ENCODE measurements at places on chromosomes 7 and 10.

GRCh38 chr7:135723411-135723810 is 4.6 kb downstream of the SLC13A4 start:
- DNase-seq, result no peak

GRCh38 chr10:30188556-30189237 is 129.3 kb upstream of the JCAD start:
- DNase-seq, result no peak

- no peak for DNase-seq
Measured at GRCh38 chr7:150955519-150956394, 22.4 kb downstream of the KCNH2 start.

DNA sequence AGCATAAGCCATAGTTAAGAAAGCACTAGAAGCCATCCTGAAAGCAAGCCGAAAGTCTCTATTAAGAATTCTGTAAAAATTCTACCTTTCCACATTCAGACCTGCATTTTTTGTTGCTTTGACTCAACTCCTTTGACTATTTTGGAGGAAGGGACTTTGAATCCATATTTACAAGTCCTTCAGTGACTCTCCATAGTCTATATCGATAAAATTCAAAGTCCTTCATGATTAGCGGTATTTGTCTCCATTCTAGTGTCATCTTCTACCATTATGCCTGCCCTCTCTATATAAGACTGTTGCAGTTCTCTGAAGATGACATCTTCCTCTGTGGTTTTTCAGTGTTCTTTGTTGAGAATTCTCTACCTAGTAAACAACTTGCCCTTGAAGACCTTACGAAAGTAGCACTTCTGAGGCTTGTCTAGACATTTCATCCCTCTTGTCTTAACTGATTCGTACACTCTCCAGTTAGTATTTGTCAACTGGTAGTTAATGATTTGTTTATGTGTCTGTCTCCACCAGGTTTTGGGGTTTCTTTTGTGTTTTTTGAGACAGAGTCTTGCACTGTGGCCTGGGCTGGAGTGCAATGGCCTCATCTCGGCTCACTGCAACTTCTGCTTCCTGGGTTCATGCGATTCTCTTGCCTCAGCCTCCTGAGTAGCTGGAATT is 1.7 kb downstream of the CCSER2 start:
- no peak for DNase-seq

GRCh38 chr10:110789604-110790433 is 81.9 kb upstream of the PDCD4 start:
- DNase-seq, result no peak

DNA sequence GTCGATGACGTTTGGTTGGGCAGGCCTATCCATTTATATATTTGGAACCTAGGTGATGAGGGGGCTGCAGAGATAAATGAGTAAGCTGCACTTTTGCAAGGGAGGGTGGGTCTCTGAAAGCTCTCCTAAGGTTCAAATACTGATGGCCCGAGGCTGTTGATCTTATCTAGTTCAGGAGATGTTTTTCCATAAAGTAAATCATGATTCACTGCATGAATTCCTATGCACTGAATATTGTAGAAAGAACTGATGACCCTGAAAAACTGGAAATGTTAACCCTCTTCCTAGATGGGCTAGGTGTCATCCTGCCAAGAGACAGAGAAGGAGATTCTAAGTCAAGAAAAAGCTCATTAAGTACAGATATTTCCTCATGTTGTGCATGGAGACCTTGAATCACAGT is 459.9 kb downstream of the PLXNA4 start:
- no peak for DNase-seq

- no peak for DNase-seq
Measured at GRCh38 chr10:31166606-31167005, 134.9 kb upstream of the ZNF438 start.

DNA sequence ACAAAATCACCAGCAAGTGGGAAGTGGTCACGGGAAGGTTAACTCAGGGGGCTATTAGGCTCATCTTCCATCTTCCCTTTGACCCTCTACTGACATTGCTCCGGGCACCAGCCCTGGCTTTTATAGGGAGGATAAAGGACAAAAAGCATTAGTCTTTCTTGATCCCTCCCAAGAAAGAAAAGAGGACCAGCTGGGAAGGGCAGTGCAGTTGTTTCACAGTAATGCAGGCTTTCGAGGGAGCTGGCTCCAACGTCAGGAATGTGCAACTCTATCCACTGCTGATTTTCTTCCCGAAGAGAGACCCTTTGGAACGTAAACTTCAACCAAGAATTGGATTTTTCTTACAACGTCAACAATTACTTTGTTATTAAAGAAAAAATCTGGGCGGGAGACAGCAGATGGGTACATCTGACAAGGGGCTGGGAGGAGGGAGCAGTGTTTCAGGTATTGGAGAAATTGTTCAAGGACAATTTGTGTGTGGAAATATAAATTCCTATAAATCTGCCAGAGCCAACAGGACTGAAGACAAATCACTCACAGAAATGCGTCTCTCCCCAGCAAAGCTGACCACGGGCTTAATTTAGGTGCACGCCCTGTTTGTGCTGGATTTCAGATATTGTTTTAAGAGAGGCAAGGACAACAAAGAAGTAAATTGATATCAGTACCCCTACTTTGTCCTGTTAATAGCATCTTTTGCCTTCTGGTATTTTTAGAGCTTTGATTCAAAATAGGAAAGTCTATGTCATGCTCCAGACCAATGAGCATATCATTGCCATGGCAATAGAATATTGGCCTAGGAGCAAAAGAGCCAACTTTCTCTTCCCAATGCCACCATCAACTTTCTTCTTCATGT is 23.4 kb upstream of the ARID5B start:
- DNase-seq, result no peak

GRCh38 chr7:123494193-123494796 is 40.1 kb downstream of the IQUB start:
- DNase-seq, result no peak

GRCh38 chr7:91491868-91492267 is 227.6 kb downstream of the FZD1 start:
- DNase-seq, result no peak

GRCh38 chr10:33612116-33612515 is 277.6 kb upstream of the NRP1 start:
- no peak for DNase-seq

- no peak for DNase-seq
Measured at GRCh38 chr7:131098527-131098926, 229.1 kb upstream of the MKLN1 start.

DNA sequence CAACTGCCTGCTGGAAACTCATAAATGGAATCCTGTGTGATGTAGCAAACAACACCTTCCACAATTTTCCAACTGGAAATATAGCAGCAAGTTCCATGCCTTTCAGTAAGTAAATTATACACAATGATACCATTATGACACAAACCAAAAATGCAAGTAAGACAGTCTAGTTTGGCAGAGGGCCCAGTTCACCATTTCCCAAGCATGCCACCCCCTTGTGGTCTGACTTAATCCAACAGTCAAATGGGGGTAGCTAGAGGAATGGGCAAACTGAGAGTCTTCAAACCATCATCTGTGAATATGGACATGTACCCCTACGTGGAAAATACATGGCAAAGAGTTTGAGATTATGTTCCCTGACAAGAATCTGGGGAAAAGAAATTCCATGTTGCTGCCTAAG is 137.6 kb upstream of the VWC2 start:
- DNase-seq, result no peak

GRCh38 chr10:70584909-70585544 is 17.5 kb downstream of the PRF1 start:
- DNase-seq, result no peak

DNA sequence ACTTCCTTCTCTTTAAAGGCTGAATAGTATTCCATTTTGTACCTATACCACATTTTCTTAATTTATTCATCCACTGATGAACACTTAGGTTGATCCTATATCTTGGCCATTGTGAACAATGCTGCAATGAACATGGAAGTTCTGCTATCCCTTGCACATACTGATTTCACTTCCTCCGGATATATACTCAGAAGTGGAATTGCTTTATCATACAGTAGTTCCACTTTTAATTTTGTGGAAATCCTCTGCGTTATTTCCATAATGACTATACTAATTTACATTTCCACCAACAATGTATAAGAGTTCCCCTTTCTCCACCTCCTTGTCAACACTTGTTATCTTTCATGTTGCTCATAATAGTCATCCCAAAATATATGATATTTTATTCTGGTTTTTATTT is 312.6 kb downstream of the PLXDC2 start:
- DNase-seq, result no peak

GRCh38 chr10:128739930-128740329 is 613.7 kb upstream of the MKI67 start:
- DNase-seq, result no peak

- no peak for DNase-seq
Measured at GRCh38 chr7:1779445-1779844, 109.4 kb downstream of the ELFN1 start.

DNA sequence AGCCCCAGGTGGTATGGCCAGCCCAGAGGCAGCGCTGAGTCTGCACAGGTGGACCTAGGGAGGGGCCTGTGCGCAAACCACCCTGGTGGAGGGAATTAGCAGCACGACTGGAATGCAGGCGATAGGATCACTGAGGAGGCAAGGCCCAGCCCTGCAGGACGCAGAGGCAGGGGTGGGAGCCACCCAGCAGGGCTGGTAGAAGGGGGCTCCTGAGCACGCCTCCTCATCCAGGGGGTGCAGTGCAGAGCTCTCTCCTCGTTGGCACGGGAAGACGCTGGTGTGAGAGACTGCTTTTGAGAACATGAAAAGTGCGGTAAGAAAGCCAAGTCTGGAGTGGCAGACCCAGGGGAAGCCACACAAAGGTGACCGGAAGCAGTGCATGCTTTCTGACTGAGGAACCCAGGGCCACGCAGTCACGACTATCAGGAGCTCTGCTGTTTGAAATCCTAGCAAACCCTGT is 6.0 kb downstream of the FXYD4 start:
- no peak for DNase-seq

DNA sequence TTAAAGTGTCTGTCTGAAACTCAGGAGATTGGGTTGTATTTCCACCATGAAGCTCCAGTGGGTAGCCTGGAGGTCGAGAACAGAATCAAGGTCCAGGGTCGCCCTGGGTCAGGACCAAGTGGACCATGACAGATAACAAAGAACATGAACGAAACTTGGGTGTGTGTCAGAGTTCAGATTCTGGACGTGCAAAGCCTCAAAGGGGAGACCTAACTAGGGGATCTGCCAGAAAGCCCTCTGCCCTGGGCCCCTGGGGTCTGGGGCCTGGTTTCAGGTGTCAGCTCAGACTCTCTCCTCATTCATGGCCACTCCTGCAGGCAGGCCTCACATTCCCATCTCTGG is 1.6 kb downstream of the RASSF4 start:
- DNase-seq, result no peak

GRCh38 chr10:188546-188945 is 53.3 kb downstream of the ZMYND11 start:
- DNase-seq, result no peak

DNA sequence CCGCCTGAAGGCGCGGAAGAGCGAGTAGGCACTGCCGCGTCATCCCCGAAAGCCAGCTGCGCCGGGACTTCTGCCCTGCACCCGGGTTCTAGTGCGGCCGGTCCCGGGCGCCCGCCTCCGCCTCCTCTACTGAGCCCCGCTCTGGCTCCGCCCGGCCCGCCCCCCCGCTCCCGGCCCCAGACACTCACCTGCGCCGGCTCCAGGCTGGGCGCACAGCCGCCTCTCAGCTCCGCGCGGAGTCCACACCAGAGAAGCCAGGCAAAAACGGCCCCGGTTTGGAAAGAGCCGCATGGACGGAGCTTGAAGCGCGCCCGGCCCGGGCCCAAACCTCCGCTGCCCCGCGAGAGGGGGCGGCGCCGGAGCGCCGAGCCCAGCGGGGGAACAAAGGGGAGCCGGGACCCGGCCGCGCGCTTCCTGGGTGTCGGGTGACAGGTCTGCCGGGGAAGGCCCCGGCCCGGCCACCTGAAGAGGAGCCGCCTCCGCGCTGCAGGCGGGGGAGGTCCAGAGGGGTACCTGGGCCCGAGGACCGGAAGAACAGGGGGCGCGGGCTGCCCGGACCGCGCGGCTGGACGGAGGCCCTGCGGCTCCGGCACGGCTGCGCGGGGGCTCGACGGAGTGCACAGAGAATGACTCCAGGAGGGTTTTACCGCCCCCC is 168.2 kb downstream of the NRF1 start:
- DNase-seq, result no peak

GRCh38 chr10:61888744-61889143 is 12.8 kb upstream of the ARID5B start:
- DNase-seq, result no peak

DNA sequence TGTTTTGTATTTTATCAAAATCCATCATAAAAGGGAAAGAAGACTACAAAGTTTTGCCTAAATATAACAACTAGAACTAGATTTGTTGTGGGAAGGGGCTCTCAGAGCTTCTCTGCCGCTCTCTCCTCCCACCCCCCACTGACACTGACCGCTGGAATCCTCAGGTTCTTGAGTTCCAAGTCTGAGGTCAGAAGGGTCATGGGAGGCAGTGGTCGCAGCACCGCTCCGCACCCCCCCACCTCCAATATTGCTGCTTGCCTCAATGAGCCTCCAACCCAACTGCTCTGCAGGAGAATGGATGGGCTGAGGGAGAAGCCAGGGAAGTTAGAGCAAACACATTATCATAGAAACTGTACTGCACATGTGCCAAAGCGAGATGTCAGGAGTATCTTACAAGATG is 359.4 kb downstream of the GRID1 start:
- DNase-seq, result no peak

- no peak for DNase-seq
Measured at GRCh38 chr7:106824458-106824857, 40.6 kb upstream of the PIK3CG start.

DNA sequence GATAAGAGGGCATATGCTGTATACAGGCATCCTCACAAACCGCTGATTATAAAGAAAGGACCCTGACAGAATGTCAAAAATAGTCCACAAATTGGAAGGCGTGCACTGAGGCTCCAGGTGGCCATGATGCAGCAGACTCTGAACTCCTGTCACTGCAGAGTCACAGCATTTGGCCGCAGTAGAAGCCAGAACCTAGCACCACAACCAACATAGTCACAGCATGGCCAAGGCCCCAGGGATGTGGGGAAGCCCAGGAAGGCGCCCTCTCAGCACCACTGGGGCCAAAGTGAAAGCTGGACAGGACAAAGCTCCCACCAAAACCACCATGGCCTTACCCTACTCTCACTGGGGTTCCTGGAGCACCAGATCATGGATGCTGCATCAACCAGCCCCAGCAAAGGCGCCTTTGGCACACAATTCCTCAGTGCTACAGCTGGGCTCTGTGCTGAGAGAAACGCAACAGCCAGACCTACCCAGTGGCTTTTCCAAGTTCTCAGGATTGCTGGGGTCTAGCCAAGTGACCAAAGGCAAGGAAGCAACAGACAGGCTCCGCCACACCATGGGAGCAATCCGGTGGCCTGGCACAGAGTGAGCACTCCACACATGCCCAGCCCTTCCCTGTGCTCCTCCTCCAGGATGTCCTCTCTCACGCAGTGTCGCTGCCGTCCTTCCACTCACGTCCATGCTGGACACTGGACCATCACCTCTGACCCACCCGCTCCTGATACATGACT is 60.2 kb downstream of the STK17A start:
- no peak for DNase-seq

GRCh38 chr10:71253981-71254818 is 41.8 kb downstream of the UNC5B start:
- no peak for DNase-seq

- no peak for DNase-seq
Measured at GRCh38 chr10:75202321-75203045, 8.1 kb upstream of the VDAC2 start.
